Activated CD4-positive, CD25-positive, alpha-beta regulatory T cell (primary cell): ENCODE measurements at places on chromosomes 5 and 9.

GRCh38 chr5:132176987-132177386 lies 50.7 kb downstream of the P4HA2 start:
- no peak for DNase-seq

DNA sequence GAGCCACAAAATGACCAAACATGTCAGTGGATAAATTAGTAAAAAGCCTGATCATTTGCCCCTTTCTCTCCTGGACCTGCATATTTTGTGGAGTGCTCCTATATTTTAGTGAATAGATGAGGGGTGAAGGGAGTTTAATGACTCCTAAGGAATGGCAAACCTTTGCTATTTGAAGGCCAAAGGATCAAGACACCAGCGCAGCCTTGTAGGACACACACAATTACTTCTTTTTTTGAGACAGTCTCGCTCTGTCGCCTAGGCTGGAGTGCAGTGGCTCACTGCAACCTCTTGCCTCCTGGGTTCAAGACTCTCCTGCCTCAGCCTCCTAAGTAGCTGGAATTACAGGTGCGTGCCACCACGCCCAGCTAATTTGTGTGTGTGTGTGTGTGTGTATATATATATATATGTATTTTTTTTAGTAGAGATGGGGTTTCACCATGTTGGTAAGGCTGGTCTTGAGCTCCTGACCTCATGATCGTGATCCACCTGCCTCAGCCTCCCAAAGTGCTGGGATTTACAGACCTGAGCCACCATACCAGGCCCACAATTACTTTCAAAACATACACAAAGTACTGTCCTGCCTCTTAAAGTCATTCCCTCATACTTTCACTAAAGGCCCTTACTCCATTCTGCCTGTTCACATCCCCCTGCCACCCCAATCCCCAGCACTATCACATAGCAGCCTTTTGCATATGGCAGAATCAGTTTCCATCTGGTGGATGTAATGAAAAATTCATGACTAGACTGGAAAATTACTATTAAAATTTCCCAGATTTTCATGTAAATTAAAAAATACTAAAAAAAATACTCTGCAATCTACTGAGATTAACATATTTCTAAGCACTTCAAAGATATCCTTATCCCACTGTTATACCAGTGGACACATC lies 60.4 kb downstream of the CSNK1A1 start:
- no peak for DNase-seq

- DNase-seq = no peak
Measured at GRCh38 chr9:104868303-104868686, 59.7 kb downstream of the ABCA1 start.

DNA sequence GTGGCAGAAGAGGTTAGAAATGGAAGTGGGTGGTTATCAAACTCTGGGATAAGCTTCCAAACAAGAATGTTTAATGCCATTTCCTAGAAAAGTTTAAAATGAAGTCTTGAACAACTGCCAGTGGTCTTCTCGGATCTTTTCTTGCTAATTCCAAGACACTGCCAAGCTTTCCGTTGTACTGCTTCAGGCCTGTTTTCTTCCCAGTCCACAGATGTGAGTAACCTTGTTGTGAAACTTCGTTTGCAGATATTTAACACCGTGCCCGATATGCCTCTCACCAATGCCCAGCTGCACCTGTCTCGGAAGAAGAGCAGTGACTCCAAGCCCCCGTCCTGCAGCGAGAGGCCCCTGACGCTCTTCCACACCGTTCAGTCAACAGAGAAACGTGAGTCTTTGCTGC lies 269.8 kb downstream of the NR3C1 start:
- no peak for DNase-seq

GRCh38 chr5:81980598-81981260 lies 8.9 kb downstream of the ATG10 start:
- DNase-seq = no peak

- DNase-seq = no peak
Measured at GRCh38 chr5:16265141-16265540, 85.5 kb upstream of the MARCHF11 start.

DNA sequence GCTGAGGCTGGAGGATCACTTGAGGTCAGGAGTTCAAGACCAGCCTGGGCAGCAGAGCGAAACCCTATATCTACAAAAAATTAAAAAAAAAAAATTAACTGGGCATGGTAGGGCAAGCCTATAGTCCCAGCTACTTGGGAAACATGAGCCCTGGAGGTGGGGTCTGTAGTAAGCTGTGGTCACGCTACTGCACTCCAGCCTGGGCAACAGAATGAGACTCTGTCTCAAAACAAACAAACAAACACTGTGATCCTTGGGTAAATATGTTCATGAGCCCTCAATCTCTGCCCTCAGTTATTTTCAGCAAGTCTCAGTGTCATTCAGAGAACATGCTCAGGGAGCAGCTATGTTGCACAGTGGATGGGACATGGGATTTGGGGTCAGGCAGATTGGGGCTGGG lies 76.2 kb downstream of the PTTG1 start:
- DNase-seq = no peak

GRCh38 chr5:10775646-10776045 lies 14.6 kb upstream of the DAP start:
- DNase-seq = no peak

DNA sequence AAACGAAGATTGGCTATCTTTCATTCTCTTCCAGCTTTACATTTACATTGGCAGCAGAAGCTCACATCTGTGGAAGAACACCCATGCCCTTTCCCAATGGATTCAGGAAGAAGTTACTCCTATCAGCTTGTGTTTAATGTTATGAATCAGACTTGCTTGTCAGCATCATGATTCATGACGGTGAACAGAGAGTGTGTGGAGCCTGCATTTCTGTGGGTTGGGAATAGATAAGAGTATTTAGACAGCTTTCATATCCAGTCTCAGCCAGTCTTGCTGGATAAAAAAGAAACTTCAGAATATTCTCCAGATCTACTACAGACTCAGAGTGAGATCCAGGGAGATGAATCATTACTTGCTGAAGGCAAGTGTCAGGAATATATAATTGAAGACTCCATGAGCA lies 812.9 kb upstream of the ZNF608 start:
- no peak for DNase-seq

DNA sequence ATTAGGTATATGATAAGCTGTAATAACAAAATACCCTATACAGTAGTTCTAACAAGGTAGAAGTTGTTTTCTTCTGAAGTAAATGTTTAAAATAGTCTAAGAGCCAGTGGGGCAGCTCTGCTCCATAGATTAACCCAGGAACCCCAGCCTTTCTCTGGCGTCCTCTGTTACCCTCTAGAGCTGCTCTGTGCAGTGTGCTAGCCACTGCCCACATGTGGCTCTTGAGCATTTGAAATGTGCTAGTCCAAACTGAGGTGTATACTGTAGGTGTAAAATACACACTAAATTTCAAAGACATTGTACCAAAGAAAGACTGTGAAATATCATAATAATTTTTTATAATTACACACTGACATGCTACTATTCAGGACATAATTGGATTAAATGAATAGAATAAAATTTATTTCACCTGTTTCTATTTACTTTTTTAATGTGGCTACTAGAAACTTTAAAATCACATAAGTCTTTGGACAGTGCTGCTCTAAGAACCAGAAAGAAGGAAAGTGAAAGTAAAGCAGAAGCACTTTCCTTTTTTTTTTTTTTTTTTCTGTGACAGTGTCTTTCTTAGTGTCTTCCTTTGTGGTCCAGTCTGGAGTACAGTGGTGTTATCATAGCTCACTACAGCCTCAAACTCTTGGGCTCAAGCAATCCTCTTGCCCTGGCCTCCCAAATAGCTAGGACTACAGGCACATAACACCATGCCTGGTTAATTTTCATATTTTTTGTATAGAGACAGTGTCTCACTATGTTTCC lies 39.3 kb downstream of the RAI14 start:
- no peak for DNase-seq

DNA sequence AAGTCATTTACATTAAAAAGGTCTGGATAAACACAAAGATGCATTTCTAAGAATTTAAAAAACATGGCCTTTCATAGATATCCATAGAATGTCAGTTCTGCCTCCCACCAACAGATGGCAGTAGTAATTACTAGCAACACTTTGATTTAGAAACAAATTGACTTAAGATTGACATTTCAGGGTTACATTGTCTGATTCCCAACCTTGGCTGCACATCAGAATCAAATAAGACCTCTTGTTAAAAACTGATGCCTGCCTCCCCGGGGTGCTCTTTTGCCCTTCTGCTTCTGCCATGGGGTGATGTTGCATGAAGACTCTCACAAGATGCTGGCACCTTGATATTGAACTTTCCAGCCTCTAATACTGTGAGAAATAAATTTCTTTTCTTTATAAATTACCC lies 146.2 kb upstream of the GPR151 start:
- no peak for DNase-seq

GRCh38 chr5:45288746-45289145 lies 407.4 kb downstream of the HCN1 start:
- no peak for DNase-seq

- no peak for DNase-seq
Measured at GRCh38 chr5:150077996-150078801, 8.2 kb downstream of the CSF1R start.

DNA sequence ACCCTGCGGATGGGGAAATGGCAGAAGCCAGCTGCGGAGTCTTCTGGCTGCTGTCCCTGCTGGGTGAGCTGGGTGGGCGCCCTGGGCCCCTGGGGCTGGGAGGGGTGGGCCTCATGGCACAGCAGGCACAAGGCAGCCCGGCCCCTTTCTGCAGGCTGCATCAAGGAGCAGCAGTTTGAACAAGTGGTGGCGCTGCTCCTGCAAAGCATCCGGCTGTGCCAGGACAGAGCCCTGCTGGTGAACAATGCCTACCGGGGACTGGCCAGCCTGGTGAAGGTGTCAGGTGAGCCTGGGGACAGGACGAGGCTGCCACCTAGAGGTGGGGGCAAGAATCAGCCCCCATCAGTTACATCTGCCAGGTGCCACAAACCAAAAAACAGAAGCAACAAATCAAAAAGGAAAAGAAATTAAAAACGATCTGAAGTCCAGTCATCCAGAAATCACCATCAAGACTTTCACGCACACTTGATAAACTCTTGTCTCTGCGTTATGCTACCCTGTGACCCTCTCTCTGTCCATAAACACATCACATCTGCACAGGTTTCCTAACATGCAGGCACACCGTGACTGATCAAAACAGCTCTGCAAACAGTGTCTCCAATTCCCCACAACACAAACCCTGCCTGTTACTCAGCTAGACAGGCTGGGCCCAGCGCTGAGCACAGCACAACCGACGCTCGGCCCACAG lies 13.9 kb downstream of the REXO4 start:
- DNase-seq = peak; percentile 30

GRCh38 chr9:99859243-99859980 lies 37.7 kb downstream of the NR4A3 start:
- no peak for DNase-seq

DNA sequence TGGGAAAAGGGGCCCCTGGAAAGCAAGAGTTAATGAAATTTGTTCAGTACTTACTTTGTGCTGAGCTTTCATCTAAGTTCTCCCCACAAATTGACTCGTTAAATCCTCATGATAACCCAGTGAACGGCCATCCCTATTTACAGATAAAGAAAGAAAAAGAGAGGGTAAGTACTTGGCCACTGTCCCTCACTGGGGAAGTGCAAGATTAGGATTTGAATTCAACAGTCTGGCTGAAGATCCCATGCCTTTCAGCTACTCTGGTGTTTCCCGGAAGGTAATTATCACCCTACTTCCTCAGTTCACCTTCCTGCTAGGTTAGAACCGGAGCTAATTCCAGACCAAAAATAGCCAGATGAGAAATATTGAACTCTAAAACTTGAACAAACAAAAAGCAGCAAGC lies 269.2 kb upstream of the TLE4 start:
- DNase-seq = no peak

DNA sequence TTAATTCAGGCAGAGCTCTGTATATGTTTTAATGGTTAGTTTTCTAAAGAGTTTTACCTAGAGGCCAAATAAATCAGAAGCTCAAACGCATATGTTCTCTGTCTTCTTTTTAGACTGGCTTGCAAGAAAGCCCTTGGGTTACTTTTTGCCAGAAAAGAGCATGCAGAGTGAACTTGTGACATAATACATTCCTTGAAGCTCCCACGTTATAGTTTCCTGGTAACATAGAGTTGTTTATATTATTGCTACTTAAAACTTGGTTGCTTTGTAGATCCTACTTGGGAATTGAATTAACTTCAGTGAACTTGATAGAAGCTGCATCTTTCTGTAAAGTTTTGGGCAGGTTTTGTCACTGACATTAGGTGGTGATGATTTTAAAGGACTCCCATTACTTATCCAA lies 102.9 kb downstream of the C9orf152 start:
- no peak for DNase-seq

GRCh38 chr5:56829137-56829908 lies 14.0 kb downstream of the MAP3K1 start:
- peak; percentile 20 for DNase-seq

- DNase-seq = no peak
Measured at GRCh38 chr5:153744751-153745150, 254.3 kb downstream of the GRIA1 start.

DNA sequence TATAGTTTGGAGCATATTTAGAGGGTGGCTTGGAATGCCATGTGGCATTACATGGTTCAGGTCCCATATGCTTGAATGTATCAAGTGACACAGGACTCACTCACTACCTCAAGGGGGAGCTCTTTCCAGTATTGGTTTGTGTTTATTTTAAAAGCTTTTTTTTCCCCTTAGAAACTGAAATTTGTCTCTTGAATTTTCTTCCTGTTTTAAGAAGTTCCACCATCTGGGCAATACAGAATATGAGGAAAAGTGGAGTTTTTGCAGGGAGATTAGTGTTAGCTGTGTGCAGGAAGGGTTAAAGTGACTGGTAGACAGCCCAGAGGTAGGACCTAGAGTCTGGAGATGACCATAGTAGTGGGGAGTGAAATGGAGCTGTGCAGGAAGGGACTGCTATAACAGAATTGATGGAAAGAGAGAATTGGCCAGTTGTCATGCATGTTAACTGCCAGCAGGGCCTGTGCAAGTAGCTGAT lies 36.6 kb downstream of the CTNNA1 start:
- DNase-seq = no peak

DNA sequence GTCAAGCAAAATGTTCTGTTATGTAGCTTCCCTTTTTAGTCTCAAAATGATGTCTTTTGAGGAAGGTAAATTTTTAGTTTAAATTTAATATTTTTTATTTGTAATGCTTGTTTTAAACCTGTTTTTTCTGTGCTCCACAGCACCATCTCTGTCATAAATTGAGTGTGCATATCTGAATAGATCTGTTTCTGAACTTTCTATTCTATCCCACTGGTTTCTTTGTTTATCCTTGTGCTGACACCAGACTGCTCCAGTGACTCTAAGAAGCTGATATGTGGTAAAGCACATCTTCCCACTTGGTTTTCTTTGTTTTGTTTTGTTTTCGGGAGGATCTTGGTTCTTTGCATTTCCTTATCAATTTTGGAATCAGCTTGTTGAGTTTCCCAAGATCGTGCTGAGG lies 7.1 kb upstream of the RNF145 start:
- no peak for DNase-seq

GRCh38 chr5:24555229-24555628 lies 89.5 kb downstream of the CDH10 start:
- no peak for DNase-seq

- no peak for DNase-seq
Measured at GRCh38 chr5:42810834-42811590, 680 bp downstream of the SELENOP start.

- no peak for DNase-seq
Measured at GRCh38 chr5:16500024-16500423, 34.4 kb upstream of the ZNF622 start.
